ENCODE measurements at places on chromosomes 12 and 14.

DNA sequence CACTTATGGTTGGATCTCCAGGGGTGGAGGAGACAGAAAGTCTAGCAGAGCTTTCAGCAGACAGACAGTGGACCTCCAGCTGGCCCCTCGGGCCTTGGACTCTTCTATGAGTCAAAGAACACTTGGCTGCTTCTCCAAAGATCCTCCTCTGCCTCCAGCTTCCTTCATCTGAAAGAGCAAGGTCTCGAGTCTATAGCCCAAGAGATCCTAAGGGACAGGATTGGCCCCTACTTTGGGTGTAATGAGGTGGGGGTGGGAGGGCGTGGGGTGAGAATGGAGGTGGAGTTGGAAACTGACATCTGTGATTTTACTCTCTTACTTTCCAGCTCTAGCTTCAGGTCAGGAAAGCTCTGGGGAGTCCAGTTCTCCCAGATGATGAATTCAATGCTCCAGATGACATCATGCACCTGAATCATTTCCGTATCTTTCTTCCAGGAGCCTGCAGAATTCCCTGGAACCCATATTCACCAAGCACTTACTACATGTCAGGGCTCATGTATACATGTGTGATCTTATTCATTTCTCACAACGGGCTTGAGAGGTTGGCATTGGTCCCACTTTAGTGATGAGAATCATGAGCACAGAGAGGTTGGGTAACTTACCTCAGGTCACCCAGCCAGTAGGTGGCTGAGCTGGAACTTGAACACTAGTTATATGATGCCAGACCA lies 10.2 kb upstream of the PGF start:
- no peak for DNase-seq

- no peak for DNase-seq
Measured at GRCh38 chr12:50325890-50326391, 42.6 kb upstream of the LIMA1 start.

DNA sequence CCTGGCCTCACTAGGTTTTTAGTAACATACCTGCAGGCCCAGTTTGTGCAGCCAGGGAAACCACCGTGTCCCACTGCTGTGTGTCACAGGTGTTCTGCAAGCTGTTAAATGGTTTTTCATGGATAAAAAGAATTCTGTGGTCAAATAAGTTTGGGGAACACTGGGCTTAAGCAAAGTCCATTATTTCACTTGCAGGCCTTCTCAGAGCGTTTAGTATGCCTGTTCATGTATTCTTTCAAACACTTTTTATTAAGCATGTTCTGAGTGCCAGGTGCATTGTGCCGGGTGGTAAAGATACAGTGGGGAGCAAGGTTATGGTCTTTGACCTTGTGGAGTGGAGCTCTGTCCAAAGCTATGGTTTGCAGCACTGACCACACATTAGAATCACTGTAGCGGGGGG lies 7.4 kb downstream of the RNFT2 start:
- DNase-seq, result no peak

GRCh38 chr12:60394665-60395064 lies 798.8 kb downstream of the SLC16A7 start:
- peak; percentile 5 for DNase-seq

DNA sequence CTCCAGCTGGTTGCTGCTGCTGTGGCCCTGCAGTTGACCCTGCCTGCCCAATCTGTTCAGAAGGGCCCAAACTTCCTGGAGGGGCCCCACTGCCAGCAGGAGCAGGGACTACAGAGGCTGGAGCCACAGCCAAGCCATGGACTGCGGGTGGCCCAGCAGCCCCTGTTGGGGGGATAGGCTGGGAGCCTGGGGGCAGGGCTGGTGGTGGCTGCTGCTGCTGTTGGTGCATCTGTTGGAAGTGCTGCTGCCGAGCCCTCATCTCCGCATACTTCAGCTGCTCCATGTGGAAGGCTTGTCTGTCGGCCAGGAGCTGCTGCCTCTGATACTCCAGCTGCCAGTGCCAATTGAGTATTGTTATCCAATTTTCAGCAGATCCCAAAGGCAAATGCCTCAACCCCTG lies 7.2 kb downstream of the MYL6 start:
- no peak for DNase-seq

Measured in NB4 (cell line).